ENCODE measurements at places on chromosomes 1 and 21. TPM values are rescaled to one million over a fixed set of nuclear protein-coding genes. Genes with fewer than 3 reads are reported as not detected.

Gene GSTM5
- 10.6 TPM for total RNA-seq

DNA sequence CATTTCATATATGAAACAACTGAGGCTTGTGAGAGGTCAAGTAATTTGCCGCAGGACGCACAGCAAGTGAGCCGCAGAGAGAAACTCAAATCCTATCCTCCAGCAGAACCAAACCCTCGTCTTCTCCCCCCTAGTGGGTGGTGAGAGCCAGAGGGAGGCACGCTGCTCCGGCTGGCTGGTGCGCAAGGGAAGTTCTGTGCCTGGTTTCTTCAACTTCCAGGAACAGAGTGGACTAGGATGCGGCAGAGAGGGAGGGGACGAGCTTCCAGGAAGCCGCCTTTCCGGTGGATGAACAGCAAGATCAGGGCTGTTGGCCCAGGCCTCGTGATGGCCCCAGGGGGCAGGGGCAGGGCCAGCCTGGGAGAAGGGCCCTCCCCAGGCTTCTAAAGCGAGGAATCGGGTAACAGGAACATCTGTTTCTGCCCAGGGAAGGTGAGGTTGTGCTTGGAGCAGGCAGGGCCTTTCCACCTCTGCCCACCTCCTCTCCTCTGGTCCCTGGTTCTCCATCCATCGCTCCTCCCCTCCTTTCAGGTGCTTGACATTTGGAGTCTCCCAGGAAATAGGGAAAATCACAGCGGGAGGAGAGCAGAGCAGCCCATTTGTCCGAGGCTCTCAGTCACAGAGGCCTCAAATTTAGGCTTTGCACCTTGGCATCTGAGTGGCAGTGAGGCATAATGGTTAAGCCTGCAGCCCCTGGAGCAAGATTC, 16.8 kb upstream of the PDIK1L start:
- DNase-seq = no peak

GRCh38 chr1:218478336-218478735, 133.2 kb downstream of the TGFB2 start:
- no peak for DNase-seq

Gene NOS1AP
- 5.5 TPM for total RNA-seq

Gene TRIM17
- total RNA-seq = 4.0 TPM

DNA sequence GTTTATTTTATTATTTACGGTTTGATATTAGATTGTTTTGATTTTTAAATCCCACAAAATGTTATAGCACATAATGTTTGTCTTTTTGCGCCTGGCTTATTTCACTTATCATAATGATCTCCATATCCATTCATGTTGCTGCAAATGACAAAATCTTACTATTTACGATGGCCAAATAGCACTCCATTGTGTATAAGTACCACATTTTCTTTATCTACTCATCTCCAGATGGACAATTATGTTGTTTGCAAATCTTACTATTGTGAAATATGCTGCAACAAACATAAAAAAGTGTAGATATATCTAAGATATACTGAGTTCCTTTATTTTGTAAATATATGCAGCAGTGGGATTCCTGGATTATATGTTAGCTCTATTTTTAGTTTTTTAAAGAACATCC, 1568.3 kb downstream of the AMY1C start:
- no peak for DNase-seq

DNA sequence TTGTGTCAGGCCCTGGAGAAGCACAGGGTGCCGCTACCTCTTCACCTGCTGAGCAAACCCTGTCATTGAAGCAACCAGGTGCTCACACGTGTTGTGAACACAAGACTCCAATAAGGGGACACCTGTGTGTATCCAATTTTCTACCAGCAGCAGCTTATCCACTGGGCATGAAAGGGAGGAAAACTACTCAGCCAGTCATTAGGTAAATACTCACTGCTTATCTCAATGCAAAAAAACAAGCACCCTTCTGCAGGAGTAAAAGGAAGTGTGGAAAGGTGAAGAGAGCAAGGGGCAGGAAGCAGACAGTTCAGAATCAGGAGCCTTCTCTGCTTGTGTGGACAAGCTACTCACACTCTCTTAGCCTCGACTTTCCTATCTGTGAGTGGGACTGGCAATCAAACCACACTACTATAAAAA, 148.9 kb downstream of the ETS2 start:
- no peak for DNase-seq

- DNase-seq = no peak
Observed at GRCh38 chr1:200206340-200206739, 178.8 kb downstream of the NR5A2 start.

- no peak for DNase-seq
Observed at GRCh38 chr1:85228972-85229371, 28.2 kb upstream of the SYDE2 start.

GRCh38 chr1:109846162-109846561, 64.5 kb upstream of the CSF1 start:
- no peak for DNase-seq

DNA sequence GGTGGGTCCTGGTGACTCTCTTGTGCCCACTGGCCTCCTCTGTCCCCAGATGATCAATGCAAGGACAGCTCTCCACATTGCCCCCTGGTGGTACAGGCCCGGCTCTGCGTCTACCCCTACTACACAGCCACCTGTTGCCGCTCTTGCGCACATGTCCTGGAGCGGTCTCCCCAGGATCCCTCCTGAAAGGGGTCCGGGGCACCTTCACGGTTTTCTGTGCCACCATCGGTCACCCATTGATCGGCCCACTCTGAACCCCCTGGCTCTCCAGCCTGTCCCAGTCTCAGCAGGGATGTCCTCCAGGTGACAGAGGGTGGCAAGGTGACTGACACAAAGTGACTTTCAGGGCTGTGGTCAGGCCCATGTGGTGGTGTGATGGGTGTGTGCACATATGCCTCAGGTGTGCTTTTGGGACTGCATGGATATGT, 10.8 kb downstream of the ADAMTSL4 start:
- peak; percentile 47 for DNase-seq

DNA sequence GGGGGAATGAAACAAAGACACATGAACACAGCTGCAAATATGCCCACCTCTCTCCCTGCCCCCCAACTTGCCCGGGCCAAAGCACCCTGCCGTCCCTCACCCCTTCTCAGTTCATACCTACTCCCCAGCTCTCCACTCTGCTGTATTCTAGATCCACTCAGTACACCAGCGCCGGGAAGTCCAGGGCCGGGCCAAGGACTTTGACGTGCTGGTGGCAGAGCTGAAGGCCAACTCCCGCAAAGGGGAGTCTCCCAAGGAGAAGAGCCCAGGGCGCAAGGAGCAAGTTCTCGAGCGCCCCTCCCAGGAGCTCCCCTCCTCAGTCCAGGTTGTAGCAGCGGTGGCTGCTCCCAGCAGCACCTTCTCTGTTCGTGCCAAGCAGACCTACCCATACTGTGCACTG, 5.0 kb downstream of the ATXN7L2 start:
- no peak for DNase-seq

Gene HNRNPCL2
- total RNA-seq = not detected

DNA sequence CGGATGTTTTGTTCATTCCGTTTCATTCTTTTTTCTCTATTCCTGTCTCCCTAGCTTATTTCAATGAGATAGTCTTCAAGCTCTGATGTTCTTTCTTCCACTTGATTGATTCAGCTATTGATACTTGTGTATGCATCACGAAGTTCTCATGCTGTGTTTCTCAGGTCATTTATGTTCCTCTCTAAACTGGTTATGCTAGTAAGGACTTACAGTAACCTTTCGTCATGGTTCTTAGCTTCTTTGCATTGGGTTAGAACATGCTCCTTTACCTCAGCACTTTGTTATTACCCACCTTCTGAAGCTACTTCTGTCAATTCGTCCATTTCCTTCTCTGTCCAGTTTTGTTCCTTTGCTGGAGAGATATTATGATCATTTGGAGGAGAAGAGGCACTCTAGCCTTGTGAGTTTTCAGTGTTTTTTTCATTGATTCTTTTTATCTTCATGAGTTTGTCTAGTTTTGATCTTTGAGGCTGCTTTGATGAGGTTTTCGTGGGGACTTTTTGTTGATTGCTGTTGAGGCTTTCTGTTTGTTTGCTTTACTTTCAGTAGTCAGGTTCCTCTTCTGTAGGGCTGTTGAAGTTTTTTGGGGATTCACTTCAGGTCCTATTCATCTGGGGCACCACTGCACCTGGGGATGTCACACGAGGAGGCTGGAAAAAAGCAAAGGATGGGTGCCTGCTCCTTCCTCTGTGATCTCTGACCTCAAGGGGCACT, 496.9 kb upstream of the LRRC7 start:
- no peak for DNase-seq

GRCh38 chr1:96164053-96164452, 557.5 kb upstream of the PTBP2 start:
- DNase-seq = no peak

Gene NGF
- total RNA-seq = 1.7 TPM

Gene CFHR1
- not detected for total RNA-seq

GRCh38 chr1:86950712-86951419, 36.4 kb downstream of the HS2ST1 start:
- no peak for DNase-seq

DNA sequence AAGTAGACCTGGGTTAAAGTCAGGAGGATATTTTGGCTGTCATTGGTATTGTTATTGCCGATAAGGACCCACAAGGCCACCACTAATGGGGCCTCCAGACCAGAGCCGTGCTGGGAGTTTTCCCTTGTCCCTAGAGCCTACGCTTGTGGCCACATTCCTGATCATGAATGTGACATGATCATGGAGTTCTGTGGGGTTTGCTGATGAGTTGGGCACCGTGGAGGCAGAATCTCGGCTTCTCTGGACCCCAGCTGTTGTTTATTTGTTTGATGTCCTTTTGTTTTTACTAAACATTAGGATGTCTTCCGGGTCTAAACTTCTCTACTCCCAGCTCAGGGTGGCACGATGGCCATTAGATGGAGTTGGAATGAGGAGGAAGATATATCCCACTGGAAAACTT, 74.9 kb upstream of the TMPRSS2 start:
- no peak for DNase-seq

Gene TTC39A
- total RNA-seq = 7.0 TPM

Gene EXTL1
- total RNA-seq = 2.3 TPM

DNA sequence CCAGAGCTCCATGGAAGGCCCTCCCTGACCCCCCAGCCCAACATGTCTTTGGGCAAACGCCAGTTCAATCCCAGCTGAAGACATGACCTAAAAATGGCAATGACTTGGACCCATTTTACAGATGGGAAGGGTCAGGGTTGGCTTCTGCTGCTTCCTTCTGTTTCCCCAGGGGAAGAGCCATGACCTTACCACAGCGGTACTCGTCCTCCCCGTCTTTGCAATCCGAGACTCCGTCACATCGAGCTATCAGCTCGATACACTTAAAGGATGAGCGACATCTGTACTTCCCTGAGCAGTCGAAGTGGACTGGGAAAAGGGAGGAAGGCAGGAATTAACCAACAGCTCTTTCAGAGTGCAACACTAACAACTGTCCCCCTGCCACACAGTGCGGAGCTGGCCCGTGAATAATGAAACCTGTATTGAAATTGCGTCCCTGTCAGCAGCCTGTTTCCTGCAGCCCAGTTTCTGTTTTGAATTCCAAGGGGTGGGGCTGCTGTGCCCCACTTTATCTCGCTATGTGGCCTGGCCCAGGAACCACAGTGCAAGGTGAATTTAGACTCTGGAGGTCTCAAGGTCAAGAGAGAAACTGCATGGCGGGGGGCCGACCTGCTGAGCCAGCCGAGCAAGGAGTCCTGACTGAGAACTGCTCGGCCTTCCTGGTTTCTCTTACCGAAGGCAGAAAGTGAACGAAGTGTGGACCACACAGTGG, 7.0 kb downstream of the TMPRSS3 start:
- DNase-seq = no peak

DNA sequence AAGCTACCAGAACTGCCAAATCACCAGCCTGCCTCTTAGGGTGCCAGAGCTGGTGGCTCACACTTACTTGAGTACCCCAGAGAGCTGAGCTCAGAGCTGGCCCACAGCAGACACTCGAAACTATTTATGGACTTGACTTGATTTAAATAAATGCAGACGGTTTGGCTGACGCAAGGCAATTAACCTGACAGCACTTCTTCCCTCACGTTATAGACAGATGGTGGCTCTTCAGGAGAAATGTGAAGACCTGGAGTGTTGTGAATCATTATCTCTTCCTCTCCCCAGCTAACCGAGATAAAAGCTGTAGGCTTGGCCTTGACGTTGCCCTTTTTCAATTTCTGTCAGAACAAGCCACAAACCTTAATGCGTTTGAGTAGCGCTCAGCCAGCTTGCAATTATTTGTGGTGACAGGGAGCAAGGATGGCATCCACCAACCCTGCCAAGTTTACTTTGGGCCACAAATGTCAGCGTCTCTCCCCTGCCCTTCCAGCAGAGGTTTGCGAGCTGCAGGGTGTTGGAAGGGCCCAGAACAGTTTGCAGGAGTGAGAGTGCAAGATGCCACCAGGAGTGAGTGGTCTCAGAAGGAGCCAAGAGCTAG, 34.0 kb upstream of the BCAR3 start:
- peak; percentile 75 for DNase-seq

DNA sequence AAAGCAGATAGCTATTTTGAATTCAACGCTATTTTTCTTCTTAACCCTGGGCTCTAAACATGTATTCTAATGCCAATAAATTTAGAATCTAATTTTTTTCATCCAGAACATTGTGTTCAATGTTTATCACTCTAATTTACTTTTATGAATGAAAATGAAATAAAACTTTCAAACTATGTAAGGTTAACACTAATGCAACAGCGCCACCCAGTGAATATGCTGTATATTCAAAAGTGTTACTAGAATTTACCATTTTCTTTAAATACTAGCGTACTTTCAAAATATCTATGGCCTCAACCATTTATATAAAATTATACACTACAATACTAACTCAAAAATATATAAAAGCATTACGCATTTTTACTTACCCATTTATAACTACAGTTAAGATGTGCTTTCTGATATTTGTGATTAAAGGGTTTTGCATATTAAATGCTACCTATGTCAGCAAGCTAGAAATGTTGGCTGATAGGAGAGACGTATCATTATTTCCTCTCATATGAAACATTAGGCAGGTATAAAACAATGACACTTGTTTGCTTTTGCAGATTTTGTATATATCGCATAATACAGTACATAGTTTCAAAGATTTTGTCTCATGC, 5.9 kb upstream of the NUF2 start:
- DNase-seq = no peak

Gene SELL
- 1.3 TPM for total RNA-seq

Gene GNAT2
- not detected for total RNA-seq

Gene CASQ1
- total RNA-seq = 1.3 TPM

Gene HCN3
- total RNA-seq = 12.9 TPM

GRCh38 chr1:234756066-234756774, 146.2 kb upstream of the IRF2BP2 start:
- DNase-seq = no peak

Gene SLC2A1
- 50.2 TPM for total RNA-seq
